DMS79 (cell line): ENCODE measurements at places on chromosomes 11 and 22.

- DNase-seq, result no peak
Observed at GRCh38 chr22:48318575-48319320, 1508.9 kb downstream of the BRD1 start.

- DNase-seq, result no peak
Observed at GRCh38 chr11:86152901-86153300, 84.0 kb upstream of the PICALM start.

DNA sequence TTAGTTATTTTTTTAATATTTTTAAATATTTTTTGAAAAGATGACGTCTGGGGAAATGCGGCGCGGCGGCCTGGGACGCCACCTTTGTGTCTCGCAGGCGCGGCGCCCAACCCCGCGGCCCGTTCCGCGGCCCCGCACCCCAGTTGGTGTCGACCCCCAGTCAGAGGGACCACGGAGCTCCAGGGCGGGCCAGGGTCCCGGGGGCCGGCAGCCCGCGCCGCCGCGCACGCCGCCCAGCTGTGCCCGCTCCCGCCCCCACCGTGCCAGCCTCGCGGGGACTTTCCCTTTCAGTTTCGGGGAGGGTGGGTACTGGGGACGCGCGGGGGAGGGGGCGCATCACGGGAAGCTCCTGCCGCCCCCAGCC is 1.6 kb downstream of the CCND1 start:
- no peak for DNase-seq

GRCh38 chr11:105297463-105297862 is 157.9 kb upstream of the CARD18 start:
- no peak for DNase-seq
